ENCODE measurements at places on chromosomes 1 and 21.

- DNase-seq = no peak
Observed at GRCh38 chr1:106502659-106503058, 553.8 kb upstream of the PRMT6 start.

DNA sequence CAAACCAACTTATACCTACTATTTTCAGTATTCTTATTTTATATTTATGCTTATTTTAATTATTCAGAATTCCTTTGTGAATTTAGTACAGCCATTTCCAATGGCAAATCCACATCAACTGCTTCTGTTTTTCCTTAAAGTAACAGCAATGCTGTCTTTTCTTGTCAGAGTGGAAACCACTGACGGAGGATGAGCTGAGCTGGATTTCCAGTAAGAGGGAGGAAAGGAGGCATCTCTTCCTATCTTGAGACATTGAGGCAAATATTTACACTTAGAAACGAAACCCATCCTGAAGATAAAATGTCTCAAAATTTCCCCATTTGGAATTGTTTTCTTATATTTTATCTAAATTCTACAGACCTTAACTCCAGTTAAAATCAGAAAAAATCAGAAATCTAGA is 66.1 kb upstream of the SLC44A3 start:
- no peak for DNase-seq

- no peak for DNase-seq
Observed at GRCh38 chr21:38679534-38679933, 126.2 kb upstream of the ETS2 start.

DNA sequence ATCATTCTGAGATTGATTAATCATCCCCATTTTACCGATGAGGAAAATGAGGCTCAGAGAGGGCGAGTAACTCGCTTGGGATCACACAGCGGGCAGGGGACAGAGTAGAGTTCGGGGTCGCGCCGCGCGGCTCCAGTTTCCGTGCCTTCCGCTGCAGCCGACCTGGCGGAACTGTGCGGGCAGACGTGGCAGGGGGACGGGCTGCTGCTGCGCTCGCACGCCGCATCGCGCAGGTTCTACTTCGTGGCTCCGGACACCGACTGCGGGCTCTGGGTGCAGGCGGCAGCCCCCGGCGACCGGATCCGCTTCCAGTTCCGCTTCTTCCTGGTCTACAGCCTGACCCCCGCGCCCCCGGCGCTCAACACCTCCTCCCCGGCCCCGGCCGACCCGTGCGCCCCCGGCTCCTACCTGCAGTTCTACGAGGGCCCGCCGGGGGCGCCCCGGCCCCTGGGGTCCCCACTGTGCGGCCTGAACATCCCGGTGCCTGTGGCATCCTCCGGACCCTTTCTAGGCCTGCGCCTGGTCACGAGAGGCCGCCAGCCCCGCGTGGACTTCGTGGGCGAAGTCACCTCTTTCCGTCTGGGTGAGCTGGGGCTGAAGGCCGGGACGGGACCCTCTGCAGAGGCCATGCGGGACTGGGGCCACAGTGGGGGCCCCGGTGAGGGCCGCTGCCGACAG is 2.3 kb downstream of the LDLRAD2 start:
- DNase-seq = no peak

- no peak for DNase-seq
Observed at GRCh38 chr1:100433563-100433962, 81.3 kb downstream of the CDC14A start.

GRCh38 chr1:17397910-17398695 is 26.1 kb downstream of the PADI6 start:
- no peak for DNase-seq

- DNase-seq = no peak
Observed at GRCh38 chr1:220954321-220955075, 75.3 kb downstream of the HLX start.

- no peak for DNase-seq
Observed at GRCh38 chr1:225504776-225505175, 76.9 kb upstream of the LBR start.

Data from NCI-H1694 (cell line).